ENCODE measurements at places on chromosomes 11 and 22.
A peak's percentile ranks its signal among the peaks of the same experiment; 100 is the strongest.

DNA sequence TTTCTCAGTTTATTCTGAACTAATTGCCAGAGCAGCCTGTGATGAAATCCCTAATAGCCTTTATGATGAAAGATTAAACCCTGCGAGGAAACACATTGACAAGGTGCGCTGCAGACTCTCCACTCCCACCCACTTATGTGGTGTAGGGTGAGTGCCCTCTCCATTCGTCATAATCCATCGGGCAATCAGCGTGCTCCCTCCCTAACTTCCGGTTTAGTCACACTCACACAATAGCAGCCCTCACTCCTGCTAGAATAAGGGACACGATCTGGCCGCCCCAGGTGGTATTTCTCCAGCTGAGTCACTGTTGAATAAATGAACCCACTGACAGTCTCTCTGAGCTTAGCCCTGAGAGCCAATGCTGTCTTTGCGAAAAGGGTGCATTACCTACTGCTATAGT lies 188.3 kb downstream of the OPCML start:
- DNase-seq = no peak

DNA sequence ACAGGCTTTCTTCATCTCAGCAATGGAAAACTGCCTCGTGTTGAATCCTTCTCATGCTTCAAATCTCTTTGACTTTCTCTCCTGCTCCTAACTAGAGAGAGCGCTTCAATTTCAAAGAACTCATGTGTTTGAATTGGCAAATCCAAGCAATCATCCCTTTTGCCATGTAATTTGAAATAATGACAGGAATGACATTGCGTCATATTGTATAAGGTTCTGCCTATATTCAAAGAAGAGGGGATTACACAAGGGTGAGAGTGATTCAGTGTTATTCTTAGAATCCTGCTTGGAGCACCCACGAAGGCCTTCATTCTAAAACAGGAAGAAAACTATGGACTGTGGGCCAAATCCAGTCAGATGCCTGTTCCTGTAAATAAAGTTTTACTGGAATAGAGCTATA lies 720.6 kb downstream of the JRKL start:
- DNase-seq = no peak

DNA sequence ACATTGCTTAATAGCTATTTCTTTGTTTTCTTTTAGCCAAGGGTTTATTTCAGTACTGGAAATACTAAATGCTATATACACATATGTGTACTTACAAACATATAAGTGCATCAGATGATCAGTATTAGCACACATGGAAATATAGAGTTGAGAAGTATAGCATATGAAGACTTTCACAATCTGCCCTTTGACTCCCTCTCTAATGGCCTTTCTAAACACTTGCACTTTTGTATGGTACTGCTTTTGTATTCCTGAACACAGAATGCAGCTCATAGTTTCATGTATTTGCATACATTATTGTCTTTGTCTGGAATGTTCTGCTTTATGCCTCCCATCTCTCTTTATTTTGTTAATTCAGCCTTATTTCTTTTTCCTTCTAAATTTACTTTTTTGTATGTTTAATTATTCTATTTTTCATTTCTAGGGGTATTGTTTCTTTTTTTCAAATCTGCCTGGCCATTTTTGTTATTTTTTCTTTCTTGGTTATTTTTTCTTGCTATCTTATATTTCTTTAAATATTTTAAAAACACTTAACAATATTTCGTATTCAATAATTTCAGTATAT lies 28.8 kb downstream of the ACER3 start:
- no peak for DNase-seq

DNA sequence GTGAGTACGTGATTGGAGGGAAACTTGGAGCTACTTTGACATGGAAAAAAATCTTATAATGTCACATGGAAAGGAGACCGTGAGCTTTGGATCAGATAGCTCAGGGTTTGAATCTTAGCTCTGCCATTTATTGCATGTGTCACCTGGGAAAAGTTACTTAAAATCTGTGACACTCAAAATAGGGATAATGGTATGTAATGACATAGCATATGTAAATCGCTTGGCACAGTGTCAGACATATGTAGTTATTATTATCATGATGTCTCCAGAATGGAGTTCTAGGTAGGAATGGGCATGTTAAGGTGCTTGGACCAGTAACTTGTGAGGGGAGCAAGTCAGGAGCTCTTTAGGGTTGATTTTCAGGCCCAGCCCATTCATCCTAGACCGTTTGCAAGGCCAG lies 75.8 kb downstream of the GRIK4 start:
- no peak for DNase-seq

GRCh38 chr22:47010211-47010610 lies 247.8 kb downstream of the TBC1D22A start:
- no peak for DNase-seq

GRCh38 chr11:110098645-110099044 lies 5.5 kb downstream of the ZC3H12C start:
- no peak for DNase-seq

GRCh38 chr22:39522567-39523300 lies 2.4 kb downstream of the ATF4 start:
- peak; percentile 55 for DNase-seq

GRCh38 chr11:3913921-3914320 lies 58.5 kb downstream of the STIM1 start:
- no peak for DNase-seq

GRCh38 chr11:118859973-118860372 lies 23.7 kb upstream of the CXCR5 start:
- DNase-seq = no peak

DNA sequence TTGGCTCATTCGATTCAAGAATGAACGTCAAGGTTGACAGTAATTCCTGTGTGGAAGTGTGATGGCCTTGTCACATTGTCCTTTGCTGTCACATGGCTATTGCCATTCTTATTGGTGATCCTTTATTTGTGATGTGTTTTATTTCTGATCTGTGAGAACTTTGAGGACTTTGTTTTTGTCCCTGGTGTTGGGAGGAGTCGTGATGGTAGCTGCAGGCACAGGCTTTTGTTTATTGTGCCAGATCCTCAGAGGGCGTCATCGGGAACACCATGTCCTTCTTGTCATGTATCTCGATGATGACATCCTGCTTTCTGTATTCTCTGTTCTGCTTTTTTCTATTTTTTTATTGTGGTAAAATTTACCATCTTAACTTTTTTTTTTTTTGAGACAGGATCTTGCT lies 5.6 kb downstream of the PICK1 start:
- no peak for DNase-seq

GRCh38 chr11:67290801-67291200 lies 1.7 kb downstream of the ANKRD13D start:
- no peak for DNase-seq

DNA sequence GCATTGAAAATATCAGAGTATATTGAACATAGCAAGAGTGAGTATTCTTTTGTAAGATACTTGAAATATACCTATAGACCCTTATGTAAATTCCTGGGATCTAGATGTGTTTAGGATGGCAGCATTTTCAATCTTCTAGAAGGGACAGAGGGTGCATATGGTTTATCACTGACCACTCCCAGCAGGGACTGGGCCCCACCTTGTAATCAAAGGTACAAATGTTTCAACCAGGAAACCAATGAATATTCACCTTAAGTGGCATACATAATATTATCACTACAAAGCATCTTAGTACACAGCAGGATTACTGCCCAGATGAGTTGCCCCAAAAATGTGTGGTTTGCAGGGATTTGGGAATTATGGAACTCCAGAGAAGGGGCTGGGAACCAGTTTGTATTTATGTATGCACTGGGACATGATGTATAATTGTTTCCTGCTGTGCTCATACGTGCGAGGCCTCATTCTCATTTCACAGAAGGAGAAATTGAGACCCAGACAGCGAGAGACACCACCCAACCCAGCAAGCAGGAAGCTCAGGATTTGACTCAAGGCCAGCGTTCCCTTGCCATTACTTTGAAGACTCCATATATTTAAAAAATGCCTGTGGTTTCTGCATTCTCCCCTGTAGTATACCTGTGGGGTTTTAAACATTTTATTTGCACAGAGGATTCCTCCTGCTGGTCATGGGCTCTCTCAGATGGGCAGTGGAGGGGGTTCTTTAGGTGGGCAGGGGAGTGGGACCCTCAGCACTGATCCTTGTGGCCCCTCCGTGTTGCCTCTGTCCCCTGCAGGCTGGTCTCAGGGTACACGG lies 5.2 kb downstream of the APOL4 start:
- no peak for DNase-seq

GRCh38 chr11:1348796-1349326 lies 39.4 kb upstream of the TOLLIP start:
- DNase-seq = no peak

Data from activated T-cell treated with anti-CD3 and anti-CD28 coated beads, Interleukin-2, amount 50 U/mL, for 24 hours (primary cell).